SK-N-SH (cell line): ENCODE measurements at places on chromosomes 4 and X. TPM values are rescaled to one million over a fixed set of nuclear protein-coding genes. Genes with fewer than 3 reads are reported as not detected.

- DNase-seq, result no peak
Measured at GRCh38 chrX:123425471-123425870, 241.4 kb downstream of the GRIA3 start.

Gene TCEAL2
- polyA plus RNA-seq, result 0.12 and 0.23 TPM in 2 replicates

- DNase-seq, result no peak
Measured at GRCh38 chrX:124348182-124348581, 1.8 kb downstream of the SH2D1A start.

Gene EGF
- 0.89 and 2.4 TPM in 2 replicates for polyA plus RNA-seq

DNA sequence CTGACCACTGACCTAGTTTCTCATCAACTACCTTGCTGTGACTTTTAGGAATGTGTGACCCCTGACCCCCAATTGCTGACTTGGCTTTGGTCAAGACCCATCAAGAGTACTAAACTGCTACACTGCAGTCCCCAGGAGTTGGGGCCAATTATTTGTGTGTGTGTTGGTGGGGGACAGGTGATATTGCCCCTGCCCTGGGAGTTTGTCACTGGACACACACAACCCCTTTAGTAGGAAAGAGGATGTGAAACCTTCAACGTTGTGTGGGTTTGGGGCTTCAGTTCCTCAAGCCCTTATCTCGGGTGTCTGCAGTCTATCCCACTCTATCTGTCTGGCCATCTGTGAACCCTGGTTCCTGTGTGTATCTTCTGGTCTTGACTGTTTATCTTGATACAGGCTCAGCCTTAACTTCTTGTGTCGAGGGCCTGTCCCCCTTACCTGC lies 6.5 kb downstream of the SASH3 start:
- DNase-seq, result no peak

Gene POLN
- 0.67 and 1.2 TPM in 2 replicates for polyA plus RNA-seq

GRCh38 chrX:133444952-133445831 lies 29.9 kb upstream of the GPC4 start:
- DNase-seq, result no peak

DNA sequence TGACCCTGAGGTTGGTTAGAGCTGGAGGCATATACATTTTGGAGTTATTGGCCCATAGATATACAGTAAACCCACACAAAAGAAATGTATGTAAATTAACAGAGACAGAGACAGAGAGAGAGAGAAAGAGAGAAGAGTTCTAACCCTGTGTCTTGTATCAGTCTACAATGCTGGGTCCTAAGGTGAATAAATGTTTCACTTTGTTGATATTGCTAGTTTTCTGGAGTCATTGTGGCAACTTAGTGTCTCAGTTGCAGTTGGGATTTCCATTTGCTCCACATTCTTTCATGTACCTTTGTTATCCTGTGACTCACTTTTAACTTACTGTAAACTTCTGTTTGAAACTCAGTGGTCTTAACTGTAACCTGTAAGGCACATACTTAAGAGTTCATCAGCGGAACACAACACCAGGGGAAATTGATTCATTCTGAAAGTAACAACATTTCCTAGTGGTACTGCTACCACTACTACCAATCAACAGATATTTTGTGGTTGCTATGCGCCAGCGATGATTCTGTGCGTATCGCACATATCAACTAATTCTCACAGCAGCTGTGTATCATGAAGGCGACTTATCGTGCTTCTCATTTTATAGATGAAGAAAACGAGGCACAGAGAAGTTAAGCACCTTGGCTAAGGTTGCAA lies 38.5 kb upstream of the ETDA start:
- no peak for DNase-seq

DNA sequence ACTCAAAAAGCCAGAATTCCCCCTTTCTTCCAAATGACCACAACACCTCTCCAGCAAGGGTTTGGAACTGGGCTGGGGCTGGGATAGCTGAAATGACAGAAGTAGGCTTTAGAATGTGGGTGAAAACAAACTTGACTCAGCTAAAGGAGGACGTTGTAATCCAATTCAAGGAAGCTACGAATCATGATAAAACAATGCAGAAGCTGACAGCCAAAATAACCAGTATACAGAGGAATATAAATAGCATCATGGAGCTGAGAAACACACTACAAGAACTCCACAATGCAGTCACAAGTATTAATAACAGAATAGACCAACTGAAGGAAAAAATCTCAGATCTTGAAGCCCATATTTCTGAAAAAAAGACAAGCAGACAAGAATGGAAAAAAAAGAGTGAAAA lies 95.8 kb upstream of the TET2 start:
- no peak for DNase-seq

DNA sequence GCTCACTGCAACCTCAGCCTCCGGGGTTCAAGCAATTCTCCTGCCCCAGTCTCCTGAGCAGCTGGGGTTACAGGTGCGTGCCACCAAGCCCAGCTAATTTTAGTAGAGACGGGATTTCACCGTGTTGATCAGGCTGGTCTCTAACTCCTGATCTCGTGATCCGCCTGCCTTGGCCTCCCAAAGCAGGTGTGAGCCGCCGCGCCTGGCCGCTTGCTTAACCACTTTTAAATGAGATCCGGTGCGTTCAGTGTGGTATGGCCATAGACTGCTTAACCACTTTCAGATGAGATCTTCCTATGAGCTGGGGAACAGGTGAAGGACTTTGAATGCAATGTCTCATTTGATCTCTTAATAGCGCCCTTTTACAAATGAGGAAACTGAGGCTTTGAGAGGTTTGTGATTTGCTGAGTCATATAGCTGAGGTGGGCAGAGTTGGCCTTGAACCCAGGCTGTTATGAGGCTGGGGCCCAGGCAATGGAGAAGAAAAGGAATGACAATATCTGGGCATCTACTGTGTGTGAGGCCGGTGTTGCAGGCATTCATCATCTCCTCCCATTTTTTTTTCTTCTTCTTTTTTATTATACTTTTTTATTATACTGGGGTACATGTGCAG lies 41.9 kb upstream of the NSG1 start:
- DNase-seq, result no peak

GRCh38 chrX:42098900-42099299 lies 175.5 kb upstream of the CASK start:
- peak; percentile 2 for DNase-seq

Gene NSG1
- 10.4 and 11.4 TPM in 2 replicates for polyA plus RNA-seq

Gene PRICKLE3
- 0.07 TPM in 1 of 2 replicates, not detected in the other for polyA plus RNA-seq

Gene CLIC2
- 0.03 and 0.16 TPM in 2 replicates for polyA plus RNA-seq

DNA sequence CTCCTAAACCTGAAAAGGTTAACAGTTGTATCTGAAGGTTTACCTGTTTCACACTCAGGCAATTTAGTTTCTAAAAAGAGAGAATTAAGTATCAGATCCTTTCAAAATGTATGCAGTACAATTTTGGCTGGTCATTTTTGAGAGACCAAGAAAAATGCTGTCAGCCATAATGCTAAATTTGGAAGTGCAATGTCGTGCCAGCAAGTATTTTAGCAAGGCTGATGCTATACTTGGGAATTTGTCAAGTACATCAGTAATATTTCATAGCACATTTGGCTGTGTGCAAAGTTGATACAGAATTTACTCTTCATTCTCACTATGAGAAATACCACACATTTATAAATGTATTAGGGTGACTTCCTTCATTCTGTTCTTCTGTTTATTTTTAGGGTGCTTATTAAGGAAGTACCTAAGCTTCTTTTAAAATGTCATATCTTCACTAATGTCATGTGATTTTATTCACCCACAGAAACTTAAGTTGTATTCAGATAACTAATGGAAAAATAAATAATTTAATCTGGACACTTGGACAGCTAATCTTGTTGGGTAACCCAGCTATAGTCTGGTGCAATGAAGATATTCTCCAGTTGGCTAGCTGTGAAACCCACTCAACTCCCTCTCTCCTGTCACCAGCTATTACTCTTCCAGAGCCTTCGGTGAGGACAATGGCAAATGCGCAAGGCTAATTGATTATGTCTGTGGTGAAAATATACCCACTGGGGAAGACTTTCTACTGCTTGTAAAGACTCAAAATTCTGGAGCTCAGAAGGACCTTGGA lies 84.2 kb upstream of the TLL1 start:
- DNase-seq, result no peak

Gene CCNG2
- 8.7 and 8.9 TPM in 2 replicates for polyA plus RNA-seq

GRCh38 chrX:132983496-132983895 lies 25.1 kb upstream of the HS6ST2 start:
- peak; percentile 15 for DNase-seq

Gene CLNK
- polyA plus RNA-seq, result not detected in 2 replicates

DNA sequence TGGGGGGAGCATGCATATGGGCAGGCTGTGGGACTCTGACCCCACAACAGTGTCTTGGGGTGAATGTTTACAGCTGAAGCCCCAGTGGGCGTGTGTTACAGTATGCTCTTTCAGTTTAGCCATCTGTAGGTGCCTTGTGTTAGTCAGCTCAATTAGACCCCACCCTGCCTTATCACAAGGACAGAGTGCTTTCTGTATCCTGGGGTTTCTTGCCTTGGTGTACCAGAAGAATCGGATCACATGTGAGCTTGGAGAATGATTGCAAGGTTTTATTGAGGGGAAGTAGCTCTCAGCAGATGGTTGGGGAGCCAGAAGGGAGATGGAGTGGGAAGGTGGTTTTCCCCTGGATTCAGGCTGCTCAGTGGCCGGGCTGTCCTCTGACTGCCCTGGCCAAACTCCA lies 27.3 kb downstream of the SH3BGRL start:
- DNase-seq, result no peak

Gene PASD1
- 0.03 and 0.08 TPM in 2 replicates for polyA plus RNA-seq

DNA sequence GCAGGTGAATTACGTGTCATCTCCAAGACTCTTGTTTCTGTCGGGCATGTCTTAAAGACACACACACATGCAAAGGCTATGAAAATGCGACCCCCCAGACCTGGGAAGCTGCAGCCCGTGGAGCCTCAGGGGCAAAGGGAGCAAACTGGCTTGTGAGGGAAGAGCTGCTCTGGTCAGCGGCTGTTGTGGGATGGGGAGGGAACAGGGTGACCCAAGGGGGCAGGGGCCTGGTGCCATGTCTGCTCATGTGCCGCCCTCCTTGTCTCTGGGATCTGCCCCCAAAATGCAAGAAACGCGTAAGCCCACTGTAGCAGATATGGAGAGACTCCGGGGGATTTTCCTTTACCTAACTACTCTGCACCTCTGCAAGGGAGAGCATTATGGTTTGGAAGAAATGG lies 92.4 kb downstream of the PHKA2 start:
- no peak for DNase-seq

GRCh38 chr4:10354746-10355145 lies 102.5 kb downstream of the ZNF518B start:
- DNase-seq, result no peak

Gene PWWP3B
- not detected in 2 replicates for polyA plus RNA-seq

- DNase-seq, result no peak
Measured at GRCh38 chr4:173240696-173241095, 72.1 kb downstream of the GALNT7 start.

GRCh38 chr4:74623041-74623440 lies 171.3 kb downstream of the BTC start:
- peak; percentile 5 for DNase-seq

GRCh38 chr4:1996866-1997611 lies 11.7 kb downstream of the NELFA start:
- no peak for DNase-seq

DNA sequence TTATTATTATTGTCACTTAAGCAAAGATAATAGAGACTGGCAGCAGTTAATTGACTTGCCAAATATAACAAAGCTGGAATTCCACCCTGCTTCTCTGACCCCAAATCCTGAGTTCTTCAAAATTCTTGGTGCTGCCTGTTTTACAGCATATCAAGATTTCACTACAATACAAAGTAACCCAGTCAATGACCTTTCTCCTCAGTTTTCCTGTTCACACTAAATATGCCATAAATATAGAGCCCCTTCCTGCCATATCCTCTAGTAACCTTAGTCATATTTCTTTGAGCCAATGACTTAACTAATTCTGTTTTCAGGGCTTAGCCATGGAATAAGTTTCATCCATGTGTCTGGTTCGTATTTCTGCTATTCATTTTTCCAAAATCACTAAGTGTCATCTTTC lies 315.3 kb upstream of the HS3ST1 start:
- no peak for DNase-seq

- DNase-seq, result no peak
Measured at GRCh38 chr4:111120191-111120590, 497.3 kb upstream of the PITX2 start.

GRCh38 chr4:24809376-24809775 lies 14.0 kb downstream of the SOD3 start:
- DNase-seq, result no peak

- no peak for DNase-seq
Measured at GRCh38 chrX:121028419-121028818, 19.0 kb upstream of the GLUD2 start.

GRCh38 chrX:150982235-150982787 lies 824 bp upstream of the HMGB3 start:
- DNase-seq, result no peak

GRCh38 chr4:147060151-147060931 lies 114.7 kb upstream of the TTC29 start:
- DNase-seq, result no peak

GRCh38 chr4:58192217-58192616 lies 1082.0 kb upstream of the IGFBP7 start:
- DNase-seq, result no peak

- DNase-seq, result no peak
Measured at GRCh38 chr4:156571146-156571545, 400.5 kb downstream of the PDGFC start.

DNA sequence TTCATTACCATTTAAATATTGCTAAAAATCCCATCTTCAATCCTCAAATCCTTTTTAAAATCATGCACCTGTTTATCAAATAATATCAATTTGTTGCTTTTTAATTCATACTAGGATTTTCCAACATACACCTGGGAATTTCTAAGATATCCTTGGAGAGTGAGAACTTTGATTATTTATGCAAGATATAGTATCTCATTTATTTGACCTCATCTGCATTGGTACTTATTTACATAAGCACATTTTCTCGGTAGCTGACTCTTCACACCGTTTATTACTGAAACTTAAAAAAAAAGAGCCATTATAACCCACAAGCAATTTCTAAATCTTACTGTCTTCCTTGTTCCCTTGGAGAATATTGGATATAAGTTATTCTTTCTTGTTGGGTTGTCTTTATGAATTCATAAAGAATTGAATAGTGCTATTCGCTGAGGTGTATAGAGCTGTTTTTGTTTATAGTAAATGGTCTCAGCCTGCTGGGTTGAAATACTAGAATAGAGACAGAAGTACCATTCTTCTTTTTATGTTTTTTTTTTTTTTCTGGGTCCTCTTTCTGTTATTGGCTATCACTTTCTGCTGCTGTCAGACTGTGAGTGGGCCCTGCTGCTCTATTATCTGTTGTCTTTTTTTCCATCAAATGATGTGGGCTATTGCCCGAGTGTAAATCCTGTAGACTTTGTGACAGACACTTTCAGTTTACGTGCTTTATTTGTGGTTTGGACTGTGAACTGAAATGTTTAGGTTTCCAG lies 2.9 kb downstream of the UGT8 start:
- DNase-seq, result no peak

Gene DNAAF6
- polyA plus RNA-seq, result not detected in 2 replicates

Gene ENAM
- 0.11 and 0.20 TPM in 2 replicates for polyA plus RNA-seq

Gene SPIN4
- 2.6 and 3.3 TPM in 2 replicates for polyA plus RNA-seq
